ENCODE measurements at places on chromosomes 16 and 17.

- no peak for DNase-seq
These were observed 418.5 kb upstream of the EEF2KMT start for GRCh38 chr16:5516115-5516514.

DNA sequence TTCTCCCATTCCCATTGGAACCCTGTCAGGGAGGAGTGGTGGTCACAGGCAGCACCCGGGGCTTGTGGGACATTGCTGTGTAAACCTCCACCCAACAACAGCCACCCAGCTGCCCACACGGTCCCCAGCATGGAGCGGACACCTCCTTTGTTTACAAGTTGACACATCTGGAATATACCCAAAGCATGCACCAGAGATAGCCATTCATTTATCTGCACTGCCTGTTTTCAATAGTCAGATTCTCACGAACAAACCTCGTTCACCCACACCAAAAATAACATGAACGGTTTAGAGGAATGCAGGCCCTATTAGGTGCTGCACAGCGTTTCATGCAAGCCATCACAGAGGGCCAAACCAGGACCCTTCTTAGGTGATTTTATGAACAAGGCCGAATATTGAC, 244.8 kb downstream of the FOXL1 start:
- DNase-seq = no peak

GRCh38 chr17:78258323-78259191, 27.1 kb downstream of the TMEM235 start:
- DNase-seq = no peak

DNA sequence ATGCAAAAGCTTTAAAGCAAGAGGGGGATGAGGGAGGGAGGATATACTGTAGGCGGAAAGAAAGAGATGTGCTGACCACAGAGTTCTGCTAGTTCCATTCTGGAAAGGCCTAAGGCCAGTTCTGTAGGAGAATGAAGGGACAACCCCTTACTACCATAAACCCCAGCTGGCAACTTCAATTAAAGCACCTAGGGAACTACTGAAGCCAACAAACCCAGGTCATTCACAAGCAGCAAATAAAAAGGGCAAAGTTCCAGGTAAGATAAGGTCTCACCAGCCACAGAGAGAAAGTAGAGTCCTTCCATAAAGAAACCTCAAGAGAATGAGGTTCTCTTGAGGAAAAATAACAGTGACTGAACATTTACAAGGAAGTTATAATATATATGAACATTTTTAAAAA, 12.8 kb downstream of the TERF2 start:
- DNase-seq = no peak

- no peak for DNase-seq
These were observed 36.5 kb downstream of the NF1 start for GRCh38 chr17:31131299-31131698.

DNA sequence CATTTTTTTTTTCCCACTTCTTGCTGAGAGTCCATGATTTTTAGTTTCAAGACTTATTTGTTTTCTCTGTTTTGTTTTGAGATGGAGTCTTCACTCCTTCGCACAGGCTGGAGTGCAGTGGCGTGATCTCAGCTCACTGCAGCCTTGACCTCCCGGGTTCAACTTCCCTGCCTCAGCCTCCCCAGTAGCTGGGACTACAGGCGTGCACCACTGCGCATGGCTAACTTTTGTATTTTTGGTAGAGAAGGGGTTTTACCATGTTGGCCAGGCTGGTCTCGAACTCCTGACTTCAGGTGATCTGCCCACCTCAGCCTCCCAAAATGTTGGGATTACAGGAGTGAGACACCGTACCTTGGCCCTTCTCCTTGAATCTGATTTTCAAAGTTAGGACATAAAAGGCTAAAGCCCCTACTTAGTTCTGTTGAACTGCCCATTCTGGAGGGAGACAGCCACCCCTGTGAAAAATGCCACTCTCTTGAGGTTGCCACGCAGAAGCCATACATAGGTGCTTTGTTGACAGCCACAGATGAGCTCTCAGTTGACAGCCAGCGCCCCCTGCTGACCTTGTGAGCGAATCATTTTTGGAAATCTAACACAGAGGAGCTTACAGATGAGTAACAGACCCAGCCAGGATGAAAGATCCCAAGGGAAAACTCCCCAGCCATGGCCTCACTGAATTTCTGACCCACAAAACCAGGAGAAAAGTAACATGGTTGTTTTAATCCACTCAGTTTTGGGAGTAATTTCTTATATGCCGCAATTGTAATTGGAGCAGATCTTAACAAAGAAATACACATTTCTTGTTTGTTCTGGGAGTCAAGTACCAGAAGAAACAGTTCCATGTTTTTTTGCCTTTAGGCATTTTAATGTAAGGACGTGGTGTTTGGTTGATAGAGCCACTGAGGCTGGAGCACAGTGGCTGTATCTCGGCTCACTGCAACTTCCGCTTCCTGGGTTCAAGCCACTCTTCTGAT, 38.8 kb downstream of the PKD1L3 start:
- DNase-seq = peak; percentile 74

DNA sequence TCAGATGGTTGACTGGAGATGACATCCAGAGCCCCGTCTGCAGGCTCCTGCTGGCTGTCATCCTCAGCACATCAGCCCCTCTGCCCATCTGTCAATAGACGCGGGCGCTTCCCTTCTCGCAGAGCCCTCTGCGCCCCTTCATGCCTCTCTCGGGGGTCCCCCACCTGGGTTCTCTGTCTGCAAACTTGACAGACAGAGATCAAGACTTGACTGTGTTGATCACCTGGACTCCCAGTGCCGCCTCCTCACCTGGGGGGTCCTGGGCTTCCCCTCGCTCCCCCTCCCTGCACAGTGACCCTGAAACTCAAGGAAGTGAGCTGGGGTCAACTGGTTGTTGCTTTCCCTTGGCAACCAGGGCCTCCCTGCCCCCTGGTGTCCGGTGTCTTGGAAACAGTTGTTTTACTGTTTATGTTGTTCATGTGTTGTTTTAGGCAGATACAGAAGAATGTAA, 31.9 kb downstream of the RNF213 start:
- DNase-seq = no peak

- DNase-seq = no peak
These were observed 131.5 kb upstream of the MON1B start for GRCh38 chr16:77059446-77059845.

GRCh38 chr16:2973093-2973492, 3.9 kb downstream of the PAQR4 start:
- DNase-seq = no peak

DNA sequence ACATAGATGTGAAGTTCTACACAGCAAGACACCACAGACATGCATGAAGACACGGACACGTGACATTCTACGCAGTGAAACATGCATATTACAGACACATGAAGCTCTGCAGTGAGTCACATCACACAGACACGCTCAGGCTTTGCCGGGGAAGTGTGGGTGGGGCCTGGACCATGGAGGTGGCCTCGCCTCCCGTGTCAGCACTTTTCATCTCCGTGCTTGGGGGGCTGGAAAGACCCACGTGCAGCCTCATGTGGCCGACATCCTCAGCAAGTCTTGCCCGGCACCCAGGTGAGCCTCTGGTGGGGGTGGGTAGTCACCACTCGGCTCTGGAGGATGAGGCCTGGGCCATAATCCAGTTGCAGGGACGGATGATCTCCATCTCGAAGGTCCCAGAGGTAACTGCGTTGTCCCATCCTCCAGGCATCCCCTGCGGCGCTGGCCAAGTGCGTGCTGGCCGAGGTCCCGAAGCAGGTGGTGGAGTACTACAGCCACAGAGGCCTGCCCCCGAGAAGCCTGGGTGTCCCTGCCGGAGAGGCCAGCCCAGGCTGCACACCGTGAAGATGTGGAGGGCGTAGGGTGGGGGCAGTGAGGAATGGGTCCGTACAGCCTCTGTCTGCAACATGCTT, 17.3 kb upstream of the DPEP1 start:
- no peak for DNase-seq

- DNase-seq = no peak
These were observed 79.6 kb upstream of the CACNG5 start for GRCh38 chr17:66755101-66755943.

GRCh38 chr17:49216953-49217650, 6.6 kb downstream of the ABI3 start:
- no peak for DNase-seq

- DNase-seq = no peak
These were observed 6.2 kb downstream of the CYBC1 start for GRCh38 chr17:82444284-82444893.

- DNase-seq = no peak
These were observed 3.8 kb upstream of the TLCD2 start for GRCh38 chr17:1713878-1714426.

GRCh38 chr17:14199601-14200000, 37.1 kb downstream of the CDRT15 start:
- DNase-seq = no peak

DNA sequence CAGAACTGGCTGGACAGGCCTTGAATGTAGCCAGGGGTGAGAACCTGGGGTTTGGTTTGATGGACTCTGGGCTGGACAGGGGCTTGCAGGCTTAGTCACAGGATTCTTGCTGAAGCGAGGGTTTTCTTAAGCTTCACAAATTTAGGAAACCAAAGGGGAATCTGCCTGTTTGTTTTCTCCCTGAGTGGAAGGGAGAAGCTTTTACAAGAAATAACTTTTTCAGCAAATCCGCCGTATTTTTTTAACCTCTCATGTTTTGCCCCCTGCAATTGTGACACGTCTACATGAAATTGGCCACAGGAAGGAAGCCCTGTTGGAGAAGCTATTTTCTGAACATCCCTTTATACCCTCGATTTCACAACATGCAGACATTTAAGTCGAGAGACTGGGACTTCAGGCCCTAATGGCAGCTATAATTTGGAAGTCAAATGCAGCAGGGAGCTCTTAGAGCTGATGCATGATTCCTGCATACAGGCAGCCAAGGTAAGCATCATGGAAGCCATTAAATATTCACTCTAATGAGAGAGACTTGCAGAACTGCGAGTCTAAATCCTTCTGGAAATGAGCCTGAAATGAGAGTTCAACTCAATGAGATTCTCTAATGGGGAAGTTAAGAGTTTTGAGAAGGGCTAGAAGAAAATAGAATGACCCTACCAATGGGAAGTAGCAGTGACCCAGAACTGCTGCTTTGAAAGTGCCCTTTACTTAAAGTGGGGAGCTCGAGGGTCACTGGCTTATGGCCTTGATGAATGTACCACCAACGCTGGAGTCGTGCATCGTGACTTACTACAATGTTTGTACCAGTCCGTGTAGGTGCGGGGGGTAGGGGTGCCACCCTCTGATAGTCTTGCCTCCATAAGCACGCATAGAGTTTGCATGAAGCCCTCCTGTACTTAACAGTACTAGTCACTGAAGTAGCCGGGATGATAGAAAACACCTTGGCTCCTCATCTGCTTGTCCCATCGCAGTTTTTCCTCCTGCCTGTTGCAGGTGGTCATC, 45.1 kb upstream of the IRF8 start:
- DNase-seq = no peak

DNA sequence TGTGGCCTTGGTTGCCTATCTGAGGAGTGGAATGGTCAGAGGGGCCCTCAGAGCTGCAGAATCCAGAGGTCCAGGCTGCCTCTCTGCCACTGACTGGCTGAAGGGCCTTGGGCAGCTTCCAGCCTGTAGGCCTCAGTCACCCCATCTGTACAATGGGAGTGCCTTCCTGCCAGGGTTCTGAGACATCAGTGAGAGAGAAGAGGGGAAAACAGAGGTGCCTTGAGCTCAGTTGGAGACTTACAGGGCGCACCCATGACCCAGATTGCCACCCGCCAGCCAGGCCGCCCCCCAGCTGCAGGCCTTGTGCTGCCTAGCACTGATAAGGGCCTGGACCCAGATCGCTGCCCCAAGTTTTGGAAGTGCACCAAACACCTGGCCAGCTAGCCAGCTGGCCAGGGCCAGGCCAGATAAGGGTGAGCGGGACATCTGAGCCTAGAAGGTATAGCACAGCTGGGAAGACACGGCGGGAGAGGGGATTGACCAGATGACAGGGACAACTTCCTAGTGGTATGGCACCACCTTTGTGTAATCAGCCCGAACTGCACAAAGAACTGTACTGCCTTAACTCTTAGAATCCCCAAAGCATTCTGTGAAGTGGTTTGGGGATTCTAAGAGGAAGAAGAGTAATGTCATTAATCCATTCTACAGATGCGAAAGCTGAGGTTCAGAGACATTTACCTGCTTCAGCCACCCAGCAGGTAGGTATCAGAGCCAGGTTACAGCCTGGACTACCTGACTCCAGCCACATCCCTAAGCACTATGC, 1.4 kb downstream of the SLC4A1 start:
- DNase-seq = no peak

GRCh38 chr16:16973707-16974591, 496.8 kb downstream of the XYLT1 start:
- DNase-seq = no peak

DNA sequence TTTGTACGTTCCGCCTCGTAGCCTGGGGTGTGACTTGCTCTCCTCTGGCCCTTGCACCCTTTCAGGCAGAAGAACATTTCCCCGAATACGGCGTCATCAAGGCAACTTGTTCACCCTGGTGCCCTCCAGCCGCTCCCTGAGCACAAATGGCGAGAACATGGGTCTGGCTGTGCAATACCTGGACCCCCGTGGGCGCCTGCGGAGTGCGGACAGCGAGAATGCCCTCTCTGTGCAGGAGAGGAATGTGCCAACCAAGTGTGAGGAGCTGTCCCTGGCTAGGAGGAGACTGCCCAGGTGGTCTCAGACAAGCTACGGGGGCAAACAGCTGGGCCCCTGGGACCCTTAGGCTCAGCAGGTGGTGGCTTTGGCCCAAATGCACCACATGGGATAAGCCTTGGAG, 10.4 kb downstream of the LIMD2 start:
- no peak for DNase-seq

GRCh38 chr17:27603421-27603770, 27.6 kb upstream of the LGALS9 start:
- no peak for DNase-seq

- DNase-seq = no peak
These were observed 52.6 kb upstream of the CRISPLD2 start for GRCh38 chr16:84766978-84767773.

- no peak for DNase-seq
These were observed 3.8 kb downstream of the ZNF385C start for GRCh38 chr17:42094375-42095069.

DNA sequence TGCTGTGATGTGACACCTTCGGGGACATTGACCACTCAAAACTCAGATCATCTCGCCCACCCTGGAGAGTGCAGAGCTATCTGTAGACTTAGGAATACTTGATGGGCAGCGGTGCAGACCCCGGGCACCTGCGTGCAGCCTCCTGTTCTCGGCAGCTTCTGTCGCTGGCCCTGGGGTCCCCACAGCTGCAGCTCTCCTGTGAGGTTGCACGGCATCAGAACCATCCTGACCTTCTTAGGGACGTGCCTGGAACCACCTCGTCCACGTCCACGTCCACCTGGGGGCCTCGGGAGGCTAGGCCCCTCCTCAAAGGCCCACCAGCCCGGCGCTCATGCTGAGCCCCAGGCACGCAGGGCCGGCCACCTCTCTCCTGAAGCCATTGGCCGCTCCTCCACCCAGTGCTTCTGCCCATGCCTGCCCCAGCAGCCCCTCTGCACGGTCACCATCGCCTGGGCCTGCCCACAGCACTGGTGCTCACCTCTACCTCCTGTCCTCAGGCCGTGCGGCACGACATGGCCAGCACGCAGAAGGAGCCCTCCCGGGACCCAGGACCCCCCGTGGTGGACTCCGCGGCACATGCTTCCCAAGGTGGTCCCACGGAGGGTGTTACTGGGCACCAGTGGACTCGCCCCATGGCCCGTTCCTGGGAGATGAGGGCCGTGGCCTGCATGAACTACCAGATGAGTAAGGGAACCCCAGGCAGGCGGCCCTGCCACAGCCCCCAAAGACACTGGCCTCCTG, 2.3 kb upstream of the WFIKKN1 start:
- DNase-seq = no peak
